Jurkat, Clone E6-1 (cell line): ENCODE measurements at places on chromosomes 4 and X.

- no peak for DNase-seq
Observed at GRCh38 chrX:48306175-48306574, 50.3 kb downstream of the SSX3 start.

- DNase-seq: no peak
Observed at GRCh38 chr4:150814873-150815272, 200.2 kb downstream of the LRBA start.

DNA sequence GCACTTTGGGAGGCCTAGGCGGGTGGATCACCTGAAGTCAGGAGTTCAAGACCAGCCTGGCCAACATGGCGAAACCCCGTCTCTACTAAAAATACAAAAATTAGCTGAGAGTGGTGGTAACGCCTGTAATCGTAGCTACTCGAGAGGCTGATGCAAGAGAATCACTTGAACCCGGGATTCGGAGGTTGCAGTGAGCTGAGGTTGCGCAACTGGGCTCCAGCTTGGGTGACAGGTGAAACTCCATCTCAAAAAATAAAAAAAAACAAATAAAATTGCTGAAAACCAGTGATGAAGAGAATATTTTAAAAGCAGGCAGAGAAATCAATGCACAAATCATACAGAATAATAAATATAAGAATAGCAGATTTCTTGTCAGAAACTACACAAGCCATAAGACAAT lies 129.3 kb downstream of the SLIT2 start:
- no peak for DNase-seq

- no peak for DNase-seq
Observed at GRCh38 chr4:73051625-73052024, 17.9 kb downstream of the COX18 start.

- DNase-seq: no peak
Observed at GRCh38 chr4:90799895-90800294, 672.7 kb downstream of the CCSER1 start.

- no peak for DNase-seq
Observed at GRCh38 chr4:23866450-23867075, 23.3 kb downstream of the PPARGC1A start.

DNA sequence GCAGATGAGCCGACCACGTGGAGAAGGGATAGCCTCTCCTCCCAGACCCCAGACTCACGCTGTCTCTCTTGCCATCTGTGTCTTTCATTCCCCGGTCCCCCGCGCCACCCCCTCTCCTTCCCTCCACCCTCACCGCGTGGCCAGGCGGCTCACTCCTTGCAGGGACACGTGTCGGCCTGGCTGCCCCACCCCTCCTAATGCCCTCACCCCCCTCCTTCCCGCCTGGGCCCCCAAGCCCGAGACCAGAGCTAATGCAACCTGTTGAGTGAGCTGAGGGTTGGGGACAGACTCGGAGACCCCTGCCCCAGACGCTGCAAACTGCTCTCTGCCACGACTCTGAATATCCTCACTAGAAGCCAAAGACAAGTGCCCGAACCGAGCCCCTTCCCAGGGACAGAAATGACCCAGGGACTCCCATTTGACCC lies 1.8 kb downstream of the SLC38A5 start:
- DNase-seq: no peak

DNA sequence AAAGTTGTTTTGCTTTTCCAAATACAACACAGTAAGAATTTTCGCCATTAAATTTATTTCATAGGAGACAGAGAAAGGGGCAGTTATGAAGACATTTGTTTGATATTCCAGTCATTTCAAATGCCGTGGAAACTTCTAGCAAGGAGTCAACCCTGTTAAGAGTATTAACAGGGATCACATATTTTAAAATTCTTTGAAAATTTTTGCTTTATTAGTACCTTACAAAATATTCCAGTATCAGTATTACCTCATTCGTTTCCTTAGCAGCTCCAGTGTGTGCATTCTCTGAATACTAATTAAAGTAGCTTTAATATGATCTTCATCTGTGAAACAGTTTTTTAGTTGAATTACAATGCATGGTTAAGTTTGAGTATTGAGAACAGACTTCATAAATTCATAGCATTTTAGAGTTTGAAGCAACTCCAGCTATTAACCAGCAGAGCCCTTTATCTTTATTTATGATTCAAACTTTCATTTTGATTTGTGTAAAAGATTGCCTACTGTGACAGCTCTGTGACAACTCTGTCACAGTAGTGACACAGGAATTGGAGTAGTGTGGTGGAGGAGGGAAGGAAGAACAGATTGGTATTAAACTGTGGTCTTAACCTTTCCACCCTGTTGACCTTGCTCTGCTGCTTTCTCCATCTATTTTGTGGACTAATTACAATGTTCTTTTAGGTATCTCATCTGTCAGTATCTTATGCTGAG lies 86.3 kb downstream of the PDLIM5 start:
- no peak for DNase-seq

- no peak for DNase-seq
Observed at GRCh38 chr4:159765382-159765781, 662.5 kb downstream of the RAPGEF2 start.

DNA sequence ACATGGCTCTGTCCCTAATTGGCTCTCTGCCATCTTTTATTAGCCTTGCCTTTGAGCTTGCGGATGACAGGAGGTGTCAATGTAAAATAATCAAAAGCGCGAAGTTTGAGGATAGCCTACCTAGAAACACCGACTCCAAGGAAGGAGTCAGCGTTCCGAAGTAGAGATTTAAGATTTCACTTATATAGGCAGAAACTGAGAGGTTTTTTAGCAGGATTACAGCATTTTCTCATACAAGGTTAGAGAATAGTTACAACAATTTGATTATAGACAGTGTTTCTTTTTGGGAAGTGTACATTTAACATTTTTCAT lies 499 bp upstream of the NFXL1 start:
- DNase-seq: no peak

DNA sequence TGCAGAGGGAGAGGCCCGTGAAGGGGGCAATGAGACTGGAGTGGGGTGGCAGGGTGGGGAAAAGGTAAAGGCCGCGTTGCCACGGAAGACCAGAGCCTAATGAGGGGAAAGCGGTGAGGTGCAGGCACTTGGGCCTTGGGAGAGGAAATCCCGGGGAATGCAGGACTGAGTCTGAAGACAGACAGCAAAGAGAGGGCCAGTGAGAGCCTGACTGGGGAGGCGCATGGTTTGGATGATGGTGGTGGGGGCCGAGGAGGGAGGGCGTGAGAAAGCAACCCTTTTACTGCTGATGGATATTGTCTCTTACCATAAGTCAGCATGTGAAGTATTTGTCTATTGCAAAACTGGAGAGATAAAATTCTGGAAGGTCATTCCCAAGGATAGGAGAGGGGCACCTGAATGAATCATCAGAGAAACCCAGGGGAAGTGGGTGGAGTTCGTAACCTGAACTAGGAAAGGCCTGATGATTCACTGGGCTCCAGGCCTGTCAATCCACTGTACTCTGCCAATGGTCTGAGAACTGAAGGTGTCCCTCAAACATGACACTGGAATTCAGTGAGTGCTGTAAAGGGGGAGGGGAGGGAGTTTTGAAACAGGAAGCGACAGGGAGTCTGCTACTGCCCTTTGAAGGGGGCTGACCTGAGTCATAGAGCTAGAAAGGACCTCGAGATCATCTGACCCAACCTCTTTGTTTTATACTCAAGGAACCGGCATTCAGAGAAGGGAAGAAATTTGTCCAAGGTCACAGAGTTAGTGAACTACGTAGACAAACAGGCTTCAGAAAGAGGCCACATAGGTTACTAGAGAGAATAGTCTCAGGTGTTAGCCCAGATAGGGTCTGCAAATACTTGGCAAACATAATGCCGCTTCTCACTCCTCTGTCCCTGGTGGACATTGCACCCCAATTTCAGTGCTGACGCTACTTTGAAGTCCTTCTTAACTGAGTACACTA lies 52.2 kb downstream of the NALF2 start:
- no peak for DNase-seq

GRCh38 chr4:149489321-149489720 lies 326.3 kb downstream of the IQCM start:
- no peak for DNase-seq

DNA sequence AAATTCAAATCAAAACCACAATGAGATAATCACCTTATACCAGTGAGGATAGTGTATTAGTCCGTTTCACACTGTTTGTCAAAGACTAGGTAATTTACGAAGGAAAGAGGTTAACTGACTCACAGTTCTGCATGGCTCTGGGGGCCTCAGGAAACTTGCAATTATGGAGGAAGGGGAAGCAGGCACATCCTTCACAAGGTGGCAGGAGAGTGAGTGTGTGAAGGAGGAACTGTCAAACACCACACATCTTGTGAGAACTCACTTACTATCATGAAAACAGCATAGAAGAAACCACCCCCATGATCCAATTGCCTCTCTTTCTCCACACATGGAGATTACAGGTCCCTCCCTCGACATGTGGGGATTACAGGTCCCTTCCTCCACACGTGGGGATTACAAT lies 54.7 kb upstream of the TRPC5 start:
- no peak for DNase-seq
